ENCODE measurements at places on chromosomes 12 and 14.
A peak's percentile ranks its signal among the peaks of the same experiment; 100 is the strongest.

GRCh38 chr12:54143412-54143986, 45.3 kb downstream of the SMUG1 start:
- DNase-seq, result no peak

- no peak for DNase-seq
These were observed 29.8 kb downstream of the DIO3 start for GRCh38 chr14:101591121-101591520.

DNA sequence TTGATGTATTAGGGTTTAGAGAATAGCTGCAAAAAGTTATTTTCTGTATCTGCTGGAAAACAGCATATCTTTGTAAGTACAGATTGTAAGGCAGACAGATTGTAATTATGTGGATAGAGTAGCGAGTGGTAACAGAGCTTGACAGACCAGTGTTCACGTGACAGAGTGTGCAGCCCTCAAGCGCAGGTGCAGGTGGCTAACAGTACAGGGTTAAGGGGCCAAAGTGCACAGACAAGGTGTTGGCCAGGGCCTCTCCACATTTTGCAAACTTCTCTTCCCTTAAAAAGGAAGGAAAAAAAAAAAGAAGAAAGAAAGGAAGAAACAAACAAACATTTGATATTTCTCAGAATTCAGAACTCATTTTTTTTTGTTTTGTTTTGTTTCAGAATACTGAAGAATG, 25.2 kb upstream of the KLHL42 start:
- no peak for DNase-seq

DNA sequence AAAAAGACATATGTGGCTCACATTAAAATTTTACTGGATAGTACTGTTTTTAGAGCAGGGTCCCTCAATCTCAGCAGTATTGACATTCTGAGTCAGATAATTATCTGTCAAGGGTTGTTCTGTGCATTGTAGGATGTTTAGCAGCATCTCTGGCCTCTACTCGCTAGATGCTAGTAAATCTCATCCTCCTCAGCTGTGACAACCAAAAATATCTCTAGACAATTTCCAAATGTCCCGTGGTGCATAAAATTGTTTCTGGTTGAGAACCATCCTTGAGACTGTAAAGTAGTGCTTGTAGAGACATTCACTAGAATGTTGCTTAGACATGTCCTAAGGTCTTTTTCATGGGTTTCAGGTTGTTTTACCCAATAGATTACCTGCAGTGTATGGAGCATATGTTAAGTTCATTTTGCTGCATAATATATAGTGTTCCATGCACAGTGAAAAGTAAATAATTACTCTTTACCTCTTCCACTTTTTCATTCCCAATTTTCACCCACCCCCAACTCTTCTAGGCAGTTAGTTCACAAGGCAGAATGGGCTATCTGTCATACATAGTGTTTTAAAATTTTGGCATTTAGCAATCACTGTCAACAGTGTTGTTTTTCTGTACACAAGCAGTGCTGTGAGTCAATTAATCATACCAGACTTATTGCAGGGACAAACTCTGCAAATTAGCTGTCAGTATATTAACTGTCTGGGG, 200.2 kb upstream of the SLC38A2 start:
- no peak for DNase-seq

DNA sequence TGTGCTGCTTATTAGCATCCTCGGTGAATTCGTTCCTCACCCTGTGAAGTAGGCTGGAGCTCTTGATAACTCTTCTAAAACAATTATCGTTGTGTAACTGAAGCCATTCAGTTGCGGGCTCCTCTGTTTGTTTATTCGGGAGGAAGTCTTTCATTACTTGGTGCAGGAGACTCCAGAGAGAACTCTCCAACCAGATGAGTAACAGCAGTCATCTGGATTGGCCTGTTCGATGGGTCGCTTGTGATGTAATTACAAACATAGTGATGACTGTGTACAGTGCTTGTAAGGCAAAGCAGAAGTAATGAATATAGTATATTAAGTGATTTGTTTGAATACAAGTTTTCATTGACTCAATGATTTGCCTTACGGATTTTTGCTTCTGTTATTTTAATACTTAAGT, 10.9 kb downstream of the ATP6V0A2 start:
- no peak for DNase-seq

DNA sequence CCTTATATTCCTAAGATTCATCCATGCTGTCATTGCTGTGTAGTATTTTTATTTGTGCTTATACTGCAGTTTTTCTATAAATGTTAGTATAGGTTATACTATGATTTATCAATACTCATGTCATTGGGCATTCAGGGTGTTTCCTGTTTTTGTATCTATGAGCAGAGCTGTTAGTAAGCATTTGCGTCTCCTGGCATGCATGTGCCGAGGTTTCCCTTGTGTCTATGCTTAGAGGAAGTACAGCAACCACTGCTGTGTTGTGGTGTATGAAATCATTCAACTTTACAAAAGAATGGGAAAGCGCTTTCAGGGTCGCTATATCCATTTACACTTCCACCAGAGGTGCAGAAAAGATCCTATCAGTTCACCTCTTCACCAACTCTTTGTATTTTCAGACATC, 122.7 kb downstream of the RGS6 start:
- DNase-seq, result no peak

GRCh38 chr14:33992274-33993007, 41.6 kb upstream of the EGLN3 start:
- DNase-seq, result peak; percentile 14

DNA sequence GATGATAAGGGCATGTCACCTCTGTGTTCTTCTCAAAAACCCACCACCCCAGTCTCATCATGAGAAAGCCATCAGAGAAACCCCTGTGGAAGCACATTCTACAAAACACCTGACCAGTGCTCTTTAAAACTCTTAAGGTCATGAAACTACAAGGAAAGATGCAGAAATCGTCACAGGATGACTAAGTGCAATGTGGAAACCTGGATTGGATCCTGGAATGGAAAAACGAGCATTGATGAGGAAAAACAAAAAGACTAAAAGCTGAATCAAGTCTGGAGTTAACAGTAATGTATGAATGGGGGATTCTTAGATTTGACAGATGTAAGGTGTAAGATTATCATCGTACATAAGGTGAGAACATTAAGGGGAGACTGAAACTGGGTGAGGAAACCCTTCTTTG, 211.0 kb downstream of the TBX5 start:
- DNase-seq, result no peak

GRCh38 chr14:60343571-60344071, 94.6 kb downstream of the PPM1A start:
- no peak for DNase-seq

DNA sequence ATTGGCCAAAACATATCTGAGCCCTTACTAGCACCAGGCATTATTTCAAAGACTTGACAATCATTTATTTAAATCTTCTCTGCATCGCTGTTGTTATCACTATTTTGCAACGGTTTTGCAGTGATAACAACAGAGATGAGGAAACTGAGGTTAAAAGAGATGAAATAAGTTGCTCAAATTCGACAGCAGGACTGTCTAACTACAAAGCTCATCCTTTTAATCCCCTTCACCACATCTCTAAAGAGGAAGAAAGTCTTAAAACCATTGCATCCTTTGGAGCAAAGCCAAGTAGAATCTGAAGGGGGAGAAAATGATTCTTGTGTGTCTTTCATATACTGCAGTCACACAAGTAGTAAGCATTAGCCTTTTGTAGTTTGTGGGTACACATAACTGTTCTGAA, 14.8 kb upstream of the ETNK1 start:
- DNase-seq, result no peak

GRCh38 chr14:95255487-95255886, 64.2 kb downstream of the CLMN start:
- peak; percentile 70 for DNase-seq

- no peak for DNase-seq
These were observed 41.4 kb downstream of the ACTN1 start for GRCh38 chr14:68937471-68938270.

- DNase-seq, result peak; percentile 59
These were observed 540.0 kb upstream of the TBX3 start for GRCh38 chr12:115223991-115224390.

- DNase-seq, result no peak
These were observed 83.0 kb upstream of the WSCD2 start for GRCh38 chr12:108046135-108046534.

DNA sequence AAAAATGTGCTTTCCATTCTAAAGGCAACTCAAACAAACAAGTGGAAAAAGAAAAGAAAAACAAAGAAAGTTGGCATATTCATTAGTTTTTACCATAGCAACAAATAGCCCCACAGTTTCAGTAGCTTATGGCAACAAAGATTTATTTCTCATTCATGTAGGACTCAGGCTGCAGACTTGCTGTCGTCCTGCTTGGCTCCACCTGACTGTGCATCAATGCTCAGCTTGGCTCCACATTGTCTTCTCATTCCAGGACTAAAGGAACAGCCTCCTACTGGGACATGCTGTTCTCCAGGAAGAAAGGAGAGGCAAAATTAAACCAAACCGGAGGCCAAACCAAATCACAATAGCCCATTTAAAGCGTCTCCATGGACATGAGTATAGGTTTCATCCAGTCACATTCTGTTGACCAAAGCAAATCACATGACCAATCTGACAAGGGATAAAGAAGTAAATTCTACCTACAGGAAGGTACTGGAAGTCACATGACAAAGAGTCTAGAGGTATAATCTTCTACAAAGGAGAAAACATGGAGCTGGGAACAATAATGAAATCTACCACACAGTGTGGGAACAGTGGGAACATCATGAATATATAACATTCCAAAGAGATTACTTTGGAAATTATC, 222.5 kb downstream of the PIK3C2G start:
- DNase-seq, result no peak

DNA sequence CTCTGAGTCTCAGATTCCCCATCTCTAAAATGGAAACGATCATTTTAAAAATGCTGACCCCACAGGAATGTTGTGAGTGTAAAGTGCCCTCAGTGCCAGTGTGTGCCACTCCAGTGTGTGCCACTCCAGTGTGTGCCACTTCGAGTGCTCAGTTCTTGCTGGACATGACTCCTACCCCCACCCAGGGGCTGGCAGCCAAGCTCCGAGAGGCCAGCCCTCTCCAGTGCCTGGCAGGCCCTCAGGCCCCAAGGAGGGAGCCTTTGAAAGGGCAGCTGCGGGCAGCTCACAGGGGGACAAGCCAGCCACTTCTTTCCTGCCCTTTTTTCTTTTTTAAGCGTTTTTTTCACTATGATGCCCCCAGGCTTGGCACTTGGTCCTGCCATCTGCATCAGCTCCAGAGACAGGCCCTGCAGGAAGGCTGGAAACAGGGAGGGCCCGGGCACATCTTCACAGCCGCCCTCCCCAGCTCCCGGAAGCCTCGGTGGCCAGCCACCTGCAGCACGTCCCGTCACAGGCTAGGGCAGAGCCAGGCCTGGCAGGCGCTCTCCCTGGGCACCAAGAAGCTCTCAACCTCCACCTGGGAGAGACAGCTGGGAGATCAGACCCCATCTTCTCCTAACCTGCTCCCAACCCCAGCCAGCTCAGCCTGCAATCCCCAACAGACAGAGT, 29.8 kb downstream of the NCOR2 start:
- DNase-seq, result no peak

- peak; percentile 97 for DNase-seq
These were observed 111.0 kb downstream of the BICD1 start for GRCh38 chr12:32217354-32218310.

DNA sequence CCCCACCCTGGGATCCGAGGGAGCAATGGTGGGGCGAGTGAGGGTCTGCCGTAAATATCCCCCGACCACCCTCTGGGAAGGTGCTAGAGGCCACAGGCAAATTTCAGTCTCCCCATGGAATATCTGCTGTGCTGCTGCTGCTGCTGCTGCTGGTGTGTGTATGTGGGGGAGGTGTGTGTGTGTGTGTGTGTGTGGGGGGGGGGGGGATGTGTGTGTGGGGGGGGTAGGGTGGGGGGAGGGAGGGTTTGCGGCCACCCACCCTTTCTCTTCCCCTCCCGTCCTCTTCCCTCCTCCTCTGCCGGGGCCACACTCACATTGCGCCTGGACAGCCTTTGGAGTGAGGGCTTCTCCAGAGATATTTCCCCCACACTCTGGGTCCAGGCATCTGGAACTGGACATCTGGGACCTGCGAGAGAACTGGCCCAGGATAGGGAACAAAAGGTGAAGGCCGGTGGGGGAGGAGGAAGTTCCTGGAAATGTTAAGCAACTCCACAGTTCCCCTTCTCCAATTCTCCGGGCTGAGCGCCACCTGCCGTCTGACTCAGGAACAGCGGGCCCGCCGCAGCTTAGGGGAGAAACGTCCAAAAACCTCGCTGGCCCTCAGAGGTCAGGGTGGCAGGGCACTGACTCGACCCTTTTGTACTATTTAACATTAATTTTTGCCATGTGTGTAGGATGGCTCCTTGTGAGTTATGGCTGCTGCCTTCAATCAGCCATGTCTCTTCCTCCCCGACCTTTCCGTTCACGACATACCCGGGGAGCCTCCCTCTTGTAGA, at the start of gene C1RL:
Gene C1RL (minus strand): TSS at position 419 of the 776 bp plus-strand sequence. CDS start 34 bp downstream, at position 385.
- peak; percentile 84 for DNase-seq

DNA sequence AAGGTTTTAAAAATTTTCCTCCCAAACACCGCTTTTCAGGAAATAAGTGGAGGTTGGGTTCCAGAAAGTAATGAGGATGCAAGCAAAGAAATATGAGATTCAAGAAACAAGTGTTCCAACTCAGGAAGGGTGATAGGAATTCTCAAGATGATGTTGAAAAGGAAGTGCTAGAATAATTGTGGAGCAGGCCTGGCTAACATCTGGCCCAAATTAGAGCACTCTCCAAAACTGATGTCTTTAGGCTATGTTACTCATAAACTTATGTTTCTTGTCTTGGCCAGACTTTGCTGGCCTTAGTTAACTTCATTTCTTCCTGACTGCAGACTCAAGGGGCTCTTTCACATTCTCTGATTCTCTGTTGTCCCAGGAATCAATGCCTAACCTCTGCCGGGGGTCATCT, 116.3 kb downstream of the TMTC3 start:
- DNase-seq, result peak; percentile 79

DNA sequence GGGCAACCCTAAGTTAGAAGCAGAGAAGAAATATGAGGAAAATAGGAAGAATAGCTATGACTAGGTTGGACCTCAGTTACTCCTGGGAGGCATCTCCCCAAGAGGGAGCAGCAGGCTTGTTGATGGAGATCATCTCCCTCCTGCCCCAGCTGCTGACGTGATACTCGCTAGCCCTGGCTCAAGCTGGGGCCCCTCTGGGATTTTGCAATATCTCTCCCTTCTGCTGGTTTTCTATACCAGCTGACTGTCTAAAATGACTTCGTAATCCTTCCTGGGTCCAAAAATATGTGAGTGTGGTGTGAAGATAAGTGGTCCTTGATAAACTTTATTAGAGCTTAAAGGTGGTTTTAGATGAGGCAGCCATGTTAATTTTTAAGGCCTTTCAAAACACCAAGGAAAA, 4.5 kb upstream of the HECTD4 start:
- DNase-seq, result peak; percentile 46

- no peak for DNase-seq
These were observed 148.6 kb upstream of the SLC38A2 start for GRCh38 chr12:46521145-46521544.
